ENCODE measurements at places on chromosomes 13 and 19.
A peak's percentile ranks its signal among the peaks of the same experiment; 100 is the strongest.

DNA sequence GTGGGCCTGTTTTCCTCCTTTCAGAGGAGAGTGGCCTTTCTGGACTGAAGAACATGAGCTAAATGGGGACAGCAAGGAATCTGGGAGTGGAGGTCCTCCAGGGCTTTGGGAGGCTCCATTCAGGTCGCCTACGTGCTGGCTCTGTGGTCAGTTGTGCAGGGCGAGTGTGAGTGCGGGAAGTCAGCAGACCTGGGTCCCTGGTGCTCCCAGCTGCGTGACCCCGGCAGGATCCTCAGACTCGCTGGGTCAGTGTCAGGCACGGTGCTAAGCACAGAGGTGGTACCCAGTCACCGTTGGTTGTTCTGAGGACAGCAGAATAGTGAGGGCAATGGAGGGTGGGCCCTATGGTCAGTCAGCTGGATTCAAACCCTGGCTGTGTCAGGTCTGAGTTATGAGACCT, 85.8 kb downstream of the SIPA1L3 start:
- no peak for DNase-seq

GRCh38 chr13:74920920-74921319, 561.0 kb downstream of the TBC1D4 start:
- no peak for DNase-seq

DNA sequence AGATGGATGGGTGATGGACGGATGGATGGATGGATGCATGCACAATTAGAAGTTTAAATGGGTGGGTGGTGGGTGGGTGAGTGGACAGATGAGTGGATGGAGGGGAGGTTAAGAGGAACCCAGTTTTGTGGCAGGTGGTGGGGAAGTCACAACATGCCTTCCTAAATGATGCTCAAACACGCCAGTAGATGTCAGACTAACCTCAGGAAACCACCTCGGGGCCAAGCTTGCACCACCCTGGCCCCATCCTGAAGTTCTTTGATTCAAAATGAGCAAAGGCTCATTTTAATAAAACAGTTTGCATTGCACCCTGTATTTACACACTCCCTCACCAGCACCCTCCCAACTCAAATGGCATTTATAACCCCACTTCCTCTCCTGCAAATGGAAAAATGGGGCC, 91.4 kb upstream of the CACNA1A start:
- DNase-seq = peak; percentile 33

DNA sequence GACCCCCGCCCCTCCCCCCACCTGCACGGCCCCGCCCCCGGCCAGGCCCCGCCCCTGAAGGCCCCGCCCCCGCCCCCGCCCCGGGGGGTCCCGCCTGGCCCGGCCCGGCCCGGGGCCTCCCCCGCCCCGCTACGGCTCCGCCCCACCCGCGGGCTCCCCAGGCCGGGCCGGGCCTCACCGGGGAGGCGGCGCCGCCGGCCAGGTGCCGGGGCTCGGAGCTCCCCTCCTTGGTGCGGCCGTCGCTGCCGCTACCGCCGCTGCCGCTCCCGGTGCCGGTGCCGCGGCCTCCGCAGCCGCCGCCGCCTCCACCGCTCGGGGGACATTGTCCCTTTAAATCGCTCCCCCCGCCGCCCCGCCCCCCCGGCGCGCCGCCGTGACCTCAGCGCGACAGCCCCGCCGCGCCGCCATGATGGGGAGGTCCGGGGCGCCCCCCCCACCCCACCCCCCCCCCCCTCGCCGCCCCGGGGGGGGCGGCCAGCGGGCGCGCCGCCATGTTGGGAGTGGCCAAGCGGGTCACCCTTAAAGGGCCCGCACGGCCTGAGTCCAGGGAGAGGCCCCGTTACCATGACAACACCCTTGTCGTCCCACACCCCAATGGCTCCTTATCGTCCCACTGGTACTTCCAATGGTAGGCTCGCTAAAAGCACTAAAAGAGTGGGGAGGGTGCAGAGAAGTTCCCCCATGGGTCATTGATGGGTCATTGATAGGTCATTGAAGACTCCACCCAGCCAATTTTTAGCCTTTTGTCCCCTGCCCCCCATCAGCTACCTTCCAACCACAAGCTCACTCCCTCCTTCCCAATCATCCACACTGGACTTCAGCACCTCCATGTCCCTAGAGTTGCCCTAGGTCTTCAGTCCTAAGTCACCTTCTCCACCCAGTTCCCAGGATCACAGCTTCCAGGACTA, at the start of gene WIZ:
WIZ (minus strand) TSS at position 337 of the 908 bp plus-strand sequence. CDS start 1,649 bp downstream, outside the sequence.
- peak; percentile 92 for DNase-seq

DNA sequence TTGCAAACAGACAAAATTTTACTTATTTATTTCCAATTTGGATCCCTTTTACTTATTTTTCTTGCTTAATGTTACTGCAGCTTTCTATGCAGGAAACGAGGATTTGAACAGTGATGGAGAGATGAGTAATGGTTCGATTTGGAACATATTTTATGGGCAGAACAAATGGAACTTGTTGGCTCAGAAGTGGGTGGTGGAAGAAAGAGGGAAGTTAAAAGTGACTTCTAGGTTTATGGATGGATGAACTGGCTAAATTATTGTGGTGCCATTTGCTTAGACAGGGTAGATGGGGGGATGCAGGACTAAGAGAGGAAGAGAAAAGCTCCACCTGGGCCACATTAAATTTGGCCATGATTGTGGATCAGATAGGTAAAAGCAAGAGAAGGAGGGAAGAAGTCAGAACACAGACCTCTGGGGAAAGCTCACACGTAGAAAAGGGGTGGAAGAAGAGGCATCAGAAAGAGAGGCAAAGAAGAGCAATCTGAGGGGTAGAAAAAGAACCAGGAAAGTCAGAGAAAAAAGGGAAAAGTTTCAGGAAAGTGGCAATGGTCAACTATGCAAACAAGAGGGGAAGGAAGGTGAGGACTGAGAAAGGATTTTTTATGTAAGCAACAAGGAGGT, 768 bp upstream of the CYSLTR2 start:
- DNase-seq = no peak

DNA sequence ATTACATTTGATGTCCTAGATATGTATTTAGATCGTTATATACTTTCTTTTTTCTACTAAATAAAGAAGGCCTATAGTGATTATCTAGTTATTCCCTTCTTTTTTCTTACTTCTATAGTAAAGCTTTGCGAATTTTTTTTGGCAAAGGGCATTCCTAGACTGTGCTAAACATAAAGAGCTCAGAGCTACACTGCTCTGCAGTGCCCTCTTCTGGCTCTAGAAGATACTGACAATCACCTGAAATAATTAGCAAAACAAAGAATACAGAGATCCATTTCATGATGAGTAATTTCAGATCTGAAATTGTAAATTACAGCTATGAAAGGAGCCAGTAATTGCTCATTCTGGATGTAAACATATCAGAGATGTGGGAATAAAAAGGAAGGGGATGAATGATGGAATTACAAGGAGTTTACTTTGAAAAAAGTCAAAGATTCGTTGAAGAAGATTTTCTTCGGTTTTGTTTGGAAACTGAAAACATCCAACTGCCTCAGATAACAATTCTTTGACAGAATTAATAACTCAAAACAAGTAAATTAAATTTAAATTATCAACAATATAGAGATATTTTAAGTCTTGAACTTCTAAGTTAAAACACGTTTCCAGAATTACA, 288.5 kb downstream of the NALCN start:
- DNase-seq = peak; percentile 33

DNA sequence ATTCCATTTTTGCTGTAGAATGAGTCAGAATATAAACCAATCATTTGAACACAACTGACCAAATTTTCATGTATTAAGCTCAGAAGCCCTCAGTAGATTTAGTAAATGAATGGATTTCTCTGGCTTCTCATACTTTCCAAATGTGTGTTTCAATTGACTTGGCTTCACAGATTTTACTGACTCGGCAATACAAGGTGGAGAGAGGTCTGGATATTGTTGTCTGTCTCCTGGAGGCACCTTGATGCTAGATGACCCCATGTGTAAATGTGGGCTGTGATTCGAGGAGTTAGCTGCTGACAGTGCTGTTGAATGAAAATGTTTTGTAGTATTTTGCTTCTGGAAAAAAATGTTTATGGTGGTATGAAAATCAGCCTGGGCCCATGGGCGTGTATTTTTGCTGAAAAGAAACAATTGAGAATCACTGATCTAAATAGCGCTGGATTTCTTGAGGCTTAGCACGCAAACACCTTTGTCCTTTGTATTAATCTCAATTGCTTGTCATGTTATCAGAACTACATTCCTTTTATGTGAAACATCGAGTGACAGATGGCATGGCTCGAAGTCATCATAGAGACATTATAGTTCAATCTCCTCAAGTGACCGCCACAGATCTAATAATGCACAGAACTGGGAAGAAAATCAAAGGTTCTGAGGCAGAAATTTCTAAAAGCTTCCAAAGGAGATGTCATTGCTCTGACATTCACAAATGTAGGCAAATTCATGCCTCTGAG, 41.2 kb upstream of the UBAC2 start:
- no peak for DNase-seq

DNA sequence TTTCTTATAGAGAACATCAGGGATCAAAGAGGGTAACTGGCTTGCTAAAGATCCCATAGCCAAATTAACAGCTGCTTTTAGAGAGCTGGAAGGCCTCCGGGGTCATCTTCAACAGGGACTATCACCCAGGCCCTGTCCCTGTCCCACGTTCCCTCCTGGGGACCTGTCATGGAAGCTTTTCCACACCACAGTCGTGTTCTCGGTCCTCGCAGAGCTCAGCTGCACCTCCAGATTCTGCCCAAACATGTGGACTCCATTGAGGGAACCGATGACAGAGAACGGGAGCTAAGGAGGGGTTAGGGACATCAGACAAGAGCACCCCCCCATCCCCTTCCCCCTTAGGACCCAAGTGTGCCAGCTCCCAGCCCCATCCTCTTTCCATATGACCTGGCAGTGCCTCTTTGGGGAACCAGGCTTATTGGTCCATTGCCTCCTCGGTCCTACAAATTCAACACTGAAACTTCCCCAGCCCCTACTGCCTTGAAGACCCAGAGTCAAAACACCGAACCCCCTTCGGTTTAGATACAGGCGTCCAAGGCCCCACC, 568 bp downstream of the FUZ start:
- DNase-seq = no peak

DNA sequence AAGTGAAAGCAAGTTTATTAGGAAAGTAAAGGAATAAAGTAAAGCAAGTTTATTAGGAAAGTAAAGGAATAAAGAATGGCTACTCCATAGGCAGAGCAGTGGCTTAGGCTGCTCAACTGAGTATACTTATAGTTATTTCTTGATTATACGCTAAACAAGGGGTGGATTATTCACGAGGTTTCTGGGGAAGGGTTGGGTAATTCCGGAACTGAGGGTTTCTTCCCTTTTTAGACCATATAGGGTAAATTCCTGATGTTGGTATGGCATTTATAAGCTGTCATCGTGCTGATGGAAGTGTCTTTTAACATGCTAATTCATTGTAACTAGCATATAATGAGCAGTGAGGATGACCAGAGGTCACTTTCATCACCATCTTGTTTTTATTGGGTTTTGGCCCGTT, 194.3 kb downstream of the DLEU7 start:
- no peak for DNase-seq

- DNase-seq = no peak
These were observed 4.6 kb upstream of the ASPDH start for GRCh38 chr19:50518091-50519005.

DNA sequence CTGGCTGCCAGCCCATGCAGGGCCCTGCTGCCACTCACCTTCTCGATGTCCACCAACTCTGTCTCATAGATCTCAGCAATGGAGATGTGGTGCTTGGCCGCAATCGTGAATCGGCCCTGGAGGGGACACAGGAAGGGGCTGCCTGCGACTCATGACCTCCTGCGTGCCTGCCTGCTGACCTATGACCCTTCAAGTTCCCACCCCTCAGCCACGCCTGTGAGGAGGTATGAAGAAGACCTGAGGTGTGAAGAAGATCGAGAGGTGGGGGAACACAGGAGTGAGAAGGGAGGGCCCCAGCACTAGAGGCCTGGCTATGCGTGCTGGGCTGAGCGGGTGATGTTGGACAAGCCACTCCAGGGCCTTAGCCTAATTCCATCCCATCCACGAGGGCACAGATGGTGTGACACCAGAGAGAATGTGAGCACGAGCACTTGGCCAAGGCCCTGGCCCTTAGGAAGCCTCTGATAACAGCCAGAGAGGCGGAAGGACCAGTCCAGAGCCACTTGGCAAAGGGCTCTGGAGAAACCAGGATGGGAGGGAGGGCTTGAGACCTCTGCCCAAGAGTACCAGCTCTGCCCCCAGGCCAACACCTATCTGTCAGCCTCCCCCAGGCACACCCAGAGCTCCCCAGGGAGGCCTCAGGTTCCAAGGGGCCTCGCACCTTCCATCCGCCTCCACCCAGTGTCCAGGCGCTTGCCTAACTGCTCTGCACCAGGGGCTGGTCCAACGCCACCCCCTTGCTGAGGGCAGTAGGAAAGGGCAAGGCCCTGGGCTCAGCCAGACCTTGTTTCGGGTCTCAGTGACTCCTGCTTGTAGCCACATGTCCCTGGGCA, 9.6 kb upstream of the KPTN start:
- no peak for DNase-seq

DNA sequence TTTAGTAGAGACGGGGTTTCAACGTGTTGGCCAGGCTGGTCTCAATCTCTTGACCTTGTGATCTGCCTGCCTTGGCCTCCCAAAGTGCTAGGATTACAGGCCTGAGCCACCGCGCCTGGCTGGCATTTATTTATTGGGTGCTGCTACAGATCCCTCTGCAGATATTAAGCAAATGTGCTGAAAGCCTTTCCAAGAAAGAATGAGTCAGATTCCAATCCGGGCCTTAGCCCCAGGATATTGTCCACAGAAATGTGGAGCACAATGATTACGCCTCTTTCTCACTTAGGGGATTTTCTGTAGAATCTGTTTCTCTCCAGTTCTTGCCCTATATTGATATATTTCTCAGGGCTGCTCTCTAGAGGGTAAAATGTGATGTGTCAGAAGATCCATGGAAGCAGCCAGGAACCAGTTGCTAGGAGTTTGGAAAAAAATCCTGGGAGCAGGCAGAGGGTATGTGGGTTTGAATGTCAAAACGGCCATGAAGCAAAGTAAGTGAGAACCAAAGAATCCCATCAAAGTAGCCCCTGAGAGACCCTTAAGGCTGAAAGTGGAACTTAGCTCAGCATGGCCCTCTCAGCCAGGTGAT, 24.8 kb upstream of the IGFL4 start:
- no peak for DNase-seq

GRCh38 chr13:99986741-99987140, 5.2 kb downstream of the ZIC2 start:
- DNase-seq = no peak

- DNase-seq = peak; percentile 63
These were observed 33.8 kb downstream of the COL4A2 start for GRCh38 chr13:110340812-110341444.

- no peak for DNase-seq
These were observed 137.7 kb downstream of the SOX1 start for GRCh38 chr13:112204346-112205327.

DNA sequence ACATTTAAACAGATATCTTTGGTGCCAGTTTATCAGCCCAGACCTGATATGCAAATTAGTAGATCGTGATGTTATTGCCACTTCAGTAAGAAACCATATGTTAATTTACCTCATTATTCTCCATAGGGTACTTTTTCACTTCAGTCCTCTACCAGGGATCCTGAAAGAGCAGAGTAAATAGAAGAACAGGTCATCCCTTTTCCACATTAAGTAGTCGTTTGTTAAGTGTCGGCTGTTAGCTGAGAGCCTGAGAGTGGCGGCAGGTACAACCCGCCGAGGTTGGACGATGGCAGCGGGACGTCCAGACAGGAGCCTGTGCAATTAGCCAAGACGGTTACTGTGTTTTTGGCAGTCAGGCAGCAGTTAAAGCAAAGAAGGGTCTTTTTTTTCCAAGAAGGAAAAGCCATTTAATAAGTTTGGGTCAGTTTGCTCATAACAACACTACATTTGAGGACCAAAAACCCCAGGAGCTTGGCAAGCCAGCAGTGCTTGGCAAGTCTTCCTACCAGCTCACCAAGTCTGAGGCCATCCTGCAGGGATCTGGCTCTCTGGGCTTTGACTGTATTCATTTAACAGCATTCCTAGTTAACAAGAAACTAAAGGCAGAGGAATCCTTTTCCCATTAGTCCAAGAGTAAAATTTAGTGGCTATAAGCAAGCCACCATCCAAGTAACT, 231.8 kb downstream of the SHISA2 start:
- no peak for DNase-seq

All from naive thymus-derived CD8-positive, alpha-beta T cell (primary cell).